ENCODE measurements at places on chromosomes 16 and 17.
A peak's percentile ranks its signal among the peaks of the same experiment; 100 is the strongest.

DNA sequence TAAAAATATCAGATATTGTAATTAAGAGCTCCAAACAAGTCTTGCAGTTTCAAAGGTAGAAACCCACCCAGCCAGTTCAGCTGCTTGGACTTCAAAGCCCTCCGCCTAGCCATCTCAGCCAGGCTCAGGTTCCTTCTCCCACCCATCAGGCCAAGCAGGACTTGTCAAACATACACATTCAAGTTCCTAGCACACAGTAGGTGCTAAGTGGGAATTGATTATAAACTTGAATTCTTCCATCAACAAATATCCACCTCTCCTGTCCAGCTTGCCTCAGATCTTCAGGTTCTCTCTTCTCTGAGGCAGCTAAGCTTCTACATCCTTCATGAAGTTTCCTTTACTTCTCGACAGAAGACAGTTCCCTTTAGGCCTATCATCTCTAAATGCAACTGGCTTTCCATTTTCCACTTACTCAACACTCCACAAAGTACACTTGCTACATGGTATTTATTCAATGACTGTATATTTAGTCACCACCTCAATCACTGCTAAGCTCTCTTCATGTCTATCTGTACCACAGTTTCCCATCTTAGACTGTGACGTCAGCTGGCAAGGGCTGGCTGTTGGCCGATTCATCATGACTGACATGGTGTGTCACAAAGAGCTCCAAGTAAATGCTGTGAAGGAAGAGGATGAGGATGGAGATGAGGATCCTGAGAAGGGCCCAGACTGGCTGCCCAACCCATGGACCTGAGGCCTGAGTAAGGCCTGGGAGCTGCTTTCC, 13.3 kb upstream of the COG7 start:
- peak; percentile 31 for DNase-seq

DNA sequence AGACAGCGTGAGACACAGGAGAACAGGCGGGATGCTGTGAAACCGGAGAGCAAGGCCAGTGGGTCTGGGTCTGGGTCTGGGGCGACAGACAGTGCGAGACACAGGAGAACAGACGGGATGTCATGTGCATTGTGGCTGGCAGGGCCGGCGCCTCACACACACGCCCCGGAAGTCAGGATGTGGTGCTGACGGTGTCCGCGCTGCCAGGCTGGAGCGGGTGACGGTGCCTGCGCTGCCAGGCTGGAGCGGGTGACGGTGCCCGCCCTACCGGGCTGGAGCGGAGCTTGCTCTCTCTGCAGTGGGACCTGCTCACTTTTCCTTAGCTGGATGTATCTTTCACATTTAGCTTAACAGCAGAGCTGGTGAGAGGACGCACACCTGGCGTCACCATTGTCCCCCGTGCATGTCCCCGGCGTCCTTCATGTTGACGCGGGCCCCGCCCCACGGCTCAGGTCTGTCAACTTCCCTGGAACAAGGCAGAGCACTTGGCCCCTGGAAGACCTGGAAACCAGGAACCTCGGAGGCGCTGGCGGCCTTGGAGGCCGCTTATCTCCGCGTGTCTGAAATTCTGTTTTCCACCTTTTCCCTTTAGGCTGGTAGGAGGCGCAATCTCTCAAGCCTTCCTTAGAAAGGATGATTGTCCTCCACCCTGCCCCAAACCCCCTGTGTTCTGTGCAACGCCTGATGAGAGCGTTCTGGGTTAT, 43.0 kb upstream of the ZNF750 start:
- DNase-seq = no peak

GRCh38 chr16:83723901-83724300, 83.9 kb upstream of the HSBP1 start:
- no peak for DNase-seq

- peak; percentile 33 for DNase-seq
Measured at GRCh38 chr17:63247706-63248105, 198.4 kb downstream of the CYB561 start.

GRCh38 chr17:15384142-15384787, 42.9 kb upstream of the TEKT3 start:
- DNase-seq = no peak

- DNase-seq = peak; percentile 19
Measured at GRCh38 chr17:46942441-46943217, 19.7 kb downstream of the GOSR2 start.

DNA sequence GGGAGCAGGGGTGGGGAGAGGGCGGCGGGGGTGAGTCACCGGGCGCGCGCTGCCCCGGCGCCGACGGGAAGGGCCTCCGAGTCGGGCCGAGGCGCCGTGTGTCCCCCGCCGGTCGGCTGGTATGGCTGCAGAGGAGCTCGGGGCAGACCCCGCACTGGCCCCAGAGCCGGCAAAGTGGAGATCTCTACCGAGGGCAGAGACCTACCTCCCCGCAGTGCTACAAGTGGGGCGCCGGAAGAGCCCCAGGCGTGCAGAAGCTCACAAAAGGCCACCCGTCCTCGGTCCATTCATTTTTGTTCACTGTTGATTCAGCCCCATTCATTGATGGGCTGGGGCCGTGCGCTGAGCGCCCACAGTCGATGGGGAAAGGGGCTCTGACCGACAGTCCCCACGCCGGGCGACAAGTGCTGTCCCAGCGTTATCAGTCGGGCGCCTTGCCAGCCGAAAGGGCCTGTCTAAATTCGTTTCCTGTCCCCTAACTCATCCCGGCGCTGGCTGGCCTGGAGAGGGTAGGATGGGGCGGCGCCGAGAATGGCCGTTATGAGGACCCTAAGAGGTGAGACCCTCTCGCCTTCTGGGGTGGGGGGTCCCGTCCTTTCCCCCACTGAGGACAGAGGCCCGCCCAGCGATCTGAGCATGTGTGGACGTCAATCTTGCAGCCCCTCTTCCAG, 709 bp upstream of the ENO3 start:
- no peak for DNase-seq

GRCh38 chr16:68969338-68969737, 126.0 kb downstream of the TANGO6 start:
- DNase-seq = no peak

DNA sequence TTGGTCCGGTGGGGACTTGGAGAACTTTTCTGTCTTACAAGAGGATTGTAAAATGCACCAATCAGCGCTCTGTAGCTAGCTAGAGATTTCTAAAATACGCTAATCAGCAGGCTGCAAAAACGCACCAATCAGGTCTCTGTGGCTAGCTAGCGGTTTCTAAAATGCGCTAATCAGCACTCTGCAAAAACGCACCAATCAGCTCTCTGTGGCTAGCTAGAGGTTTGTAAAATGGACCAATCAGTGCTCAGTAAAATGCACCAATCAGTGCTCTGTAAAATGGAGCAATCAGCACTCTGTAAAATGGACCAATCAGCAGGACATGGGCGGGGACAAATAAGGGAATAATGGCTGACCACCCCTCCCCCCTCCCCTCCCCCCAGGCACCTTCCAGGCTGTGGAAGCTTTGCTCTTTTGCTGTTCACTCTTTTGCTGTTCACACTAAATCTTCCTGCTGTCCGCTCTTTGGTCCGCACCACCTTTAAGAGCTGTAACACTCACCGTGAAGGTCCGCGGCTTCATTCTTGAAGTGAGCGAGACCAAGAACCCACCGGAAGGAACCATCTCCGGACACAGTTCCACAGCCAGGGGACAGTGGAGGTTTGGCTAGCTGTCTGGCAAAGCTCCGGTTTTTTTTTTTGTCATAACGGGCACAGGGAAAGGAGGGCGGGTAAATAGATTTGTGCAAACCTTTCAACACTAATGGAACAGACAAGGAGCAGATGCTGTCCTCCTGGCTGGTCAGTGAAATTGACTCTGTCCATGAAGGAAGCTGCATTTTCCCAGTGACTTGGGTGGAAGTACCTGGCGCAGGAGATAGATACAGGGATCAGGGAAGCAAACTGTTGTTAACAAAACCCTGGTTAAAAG, 8.3 kb downstream of the PITPNC1 start:
- DNase-seq = no peak

GRCh38 chr17:36578671-36579070, 13.0 kb upstream of the DHRS11 start:
- peak; percentile 11 for DNase-seq

GRCh38 chr16:25614716-25615265, 77.0 kb upstream of the HS3ST4 start:
- DNase-seq = no peak

DNA sequence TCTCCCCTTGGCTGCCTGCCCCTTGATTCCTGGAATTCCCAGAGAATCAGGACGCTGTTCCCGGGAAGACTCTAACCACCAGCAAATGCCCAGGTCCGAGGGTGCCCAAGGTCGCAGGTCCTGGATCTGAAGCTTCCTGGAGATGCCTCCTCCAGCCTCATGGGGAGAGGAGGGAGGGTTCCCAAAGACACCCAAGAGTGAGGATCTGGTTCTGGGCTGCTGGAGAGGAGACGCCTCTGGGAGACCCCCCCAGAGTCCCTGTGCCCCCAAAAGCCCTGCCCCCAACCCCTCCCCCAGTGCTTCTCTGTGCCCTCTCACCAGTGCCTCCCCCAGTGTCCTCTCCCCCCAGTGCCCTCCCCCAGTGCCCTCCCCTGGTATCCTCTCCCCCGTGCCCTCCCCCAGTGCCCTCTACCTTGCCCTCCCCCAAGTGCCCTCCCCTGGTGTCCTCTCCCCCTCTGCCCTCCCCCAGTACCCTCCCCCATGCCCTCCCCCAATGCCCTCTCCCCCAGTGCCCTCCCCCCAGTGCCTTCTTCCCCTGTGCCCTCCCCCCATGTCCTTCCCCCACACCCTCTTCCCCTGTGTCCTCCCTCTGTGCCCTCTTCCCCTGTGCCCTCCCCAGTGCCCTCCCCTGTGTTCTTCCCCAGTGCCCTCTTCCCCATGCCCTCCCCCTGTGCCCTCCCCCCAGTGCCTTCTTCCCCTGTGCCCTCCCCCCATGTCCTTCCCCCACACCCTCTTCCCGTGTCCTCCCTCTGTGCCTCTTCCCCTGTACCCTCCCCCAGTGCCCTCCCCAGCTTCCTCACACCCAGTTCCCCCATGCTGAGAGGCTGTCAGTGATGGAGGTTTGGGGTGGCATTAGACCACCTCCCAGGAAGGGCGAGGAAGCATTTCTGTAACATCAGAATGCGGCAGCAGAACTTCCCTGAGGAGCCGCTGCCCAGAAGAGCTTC, 6.3 kb upstream of the SECTM1 start:
- DNase-seq = no peak

DNA sequence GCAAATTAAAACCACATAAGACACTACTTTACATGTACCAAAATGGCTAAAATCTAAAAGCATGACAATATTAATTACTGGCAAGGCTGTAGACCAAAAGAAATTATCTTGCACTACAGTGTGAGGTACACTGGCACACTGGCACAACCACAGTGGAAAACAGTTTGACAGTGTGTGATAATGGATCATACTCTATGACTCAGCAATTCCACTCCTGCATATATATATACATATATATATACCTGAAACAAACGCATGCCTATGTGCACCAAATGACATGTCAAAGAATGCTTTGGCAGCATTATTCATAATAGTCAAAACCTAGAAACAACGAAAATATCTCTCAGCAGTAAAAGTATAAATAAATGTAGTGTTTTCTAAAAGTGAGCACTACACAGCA, 4.6 kb upstream of the DYNLRB2 start:
- no peak for DNase-seq

DNA sequence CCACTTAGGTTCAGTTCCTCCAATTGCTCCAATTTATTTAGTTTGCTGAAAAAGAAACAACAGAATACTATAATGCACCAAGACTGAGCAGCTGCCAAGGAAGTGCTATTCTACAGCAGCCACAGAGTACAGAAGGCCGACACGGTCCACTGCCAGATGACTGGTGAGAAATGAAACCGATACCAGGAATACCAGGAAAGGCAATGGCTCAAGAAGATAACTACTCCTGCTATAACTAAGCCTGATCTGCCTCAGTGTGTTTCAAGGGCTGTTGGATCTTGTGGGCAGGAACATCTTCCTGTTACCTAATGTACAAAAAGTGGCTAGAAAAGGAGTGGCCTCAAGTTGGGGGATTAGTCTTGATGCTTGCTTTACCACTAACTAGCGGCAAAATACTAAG, 32.8 kb downstream of the MARVELD3 start:
- DNase-seq = no peak

DNA sequence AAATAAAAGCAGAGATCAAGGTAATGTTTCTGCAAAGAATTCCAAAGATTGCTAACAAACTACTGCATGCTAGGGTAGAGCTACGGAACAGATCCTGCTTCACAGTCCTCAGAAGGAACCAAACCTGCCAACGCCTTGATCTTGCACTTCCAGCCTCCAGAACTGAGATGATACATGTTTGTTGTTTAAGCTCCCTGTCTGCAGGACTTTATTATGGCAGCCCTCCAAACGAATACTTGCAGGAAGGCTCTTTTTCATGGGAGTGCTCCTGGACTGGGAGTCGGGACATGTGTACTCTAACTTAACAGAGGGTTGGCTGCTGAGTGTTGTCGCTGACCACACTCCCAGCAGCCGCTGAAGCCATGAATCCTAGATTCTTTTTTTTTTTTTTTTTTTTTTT, 808.8 kb upstream of the EEF2KMT start:
- DNase-seq = no peak

DNA sequence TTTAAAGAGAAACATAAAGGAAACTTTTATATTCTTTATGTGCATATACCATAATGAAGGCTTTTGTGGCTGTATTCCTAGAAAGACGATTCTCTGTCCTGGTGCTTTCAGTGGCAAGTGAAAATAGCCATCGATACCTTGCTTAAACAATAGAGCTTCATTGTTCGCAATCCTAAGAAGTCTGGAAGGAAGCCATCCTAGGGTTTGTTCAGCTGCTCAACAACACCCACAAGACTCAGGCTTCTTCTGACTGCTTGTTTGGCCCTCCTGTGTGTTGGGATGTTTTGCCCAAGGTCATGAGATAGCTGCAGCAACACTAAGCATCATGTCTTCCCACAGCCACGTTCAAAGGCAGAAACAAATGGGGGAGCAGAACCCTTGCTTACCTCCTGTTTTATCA, 36.1 kb upstream of the COX10 start:
- no peak for DNase-seq

GRCh38 chr17:66841328-66841727, 6.4 kb downstream of the CACNG5 start:
- no peak for DNase-seq

DNA sequence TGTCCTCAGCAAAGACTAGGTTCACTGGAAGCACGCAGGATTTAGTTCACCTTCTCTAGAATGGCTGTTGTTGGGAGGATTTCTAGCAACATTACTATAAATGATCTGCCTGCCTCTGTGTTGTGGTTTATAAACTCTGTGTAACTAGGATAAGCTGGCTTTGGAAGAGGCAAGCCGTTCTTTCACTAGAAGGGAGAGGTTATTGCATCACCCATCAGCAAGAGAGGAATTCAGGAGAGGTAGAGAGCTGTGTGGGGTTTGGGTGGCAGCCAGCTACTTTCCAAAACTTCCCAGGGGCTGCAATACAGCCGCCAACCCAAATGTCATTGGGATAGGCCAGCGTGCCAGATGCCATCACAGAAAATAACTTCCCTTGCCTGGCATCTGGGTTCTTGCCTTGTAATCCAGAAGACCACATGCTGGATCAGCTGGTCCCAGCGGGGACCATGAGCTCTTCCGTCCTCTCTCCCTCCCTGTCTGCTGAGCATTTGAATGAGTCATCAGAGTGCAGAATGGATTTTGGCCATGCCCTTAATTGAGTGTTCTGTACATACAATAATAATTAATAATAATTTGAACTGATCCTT, 95.7 kb upstream of the RBFOX1 start:
- DNase-seq = no peak

Measured in GM04503 (cell line).